NCI-H187 (cell line): ENCODE measurements at places on chromosomes 13 and 19.

- DNase-seq = peak; percentile 29
Measured at GRCh38 chr19:4576016-4576933, 16.8 kb upstream of the SEMA6B start.

DNA sequence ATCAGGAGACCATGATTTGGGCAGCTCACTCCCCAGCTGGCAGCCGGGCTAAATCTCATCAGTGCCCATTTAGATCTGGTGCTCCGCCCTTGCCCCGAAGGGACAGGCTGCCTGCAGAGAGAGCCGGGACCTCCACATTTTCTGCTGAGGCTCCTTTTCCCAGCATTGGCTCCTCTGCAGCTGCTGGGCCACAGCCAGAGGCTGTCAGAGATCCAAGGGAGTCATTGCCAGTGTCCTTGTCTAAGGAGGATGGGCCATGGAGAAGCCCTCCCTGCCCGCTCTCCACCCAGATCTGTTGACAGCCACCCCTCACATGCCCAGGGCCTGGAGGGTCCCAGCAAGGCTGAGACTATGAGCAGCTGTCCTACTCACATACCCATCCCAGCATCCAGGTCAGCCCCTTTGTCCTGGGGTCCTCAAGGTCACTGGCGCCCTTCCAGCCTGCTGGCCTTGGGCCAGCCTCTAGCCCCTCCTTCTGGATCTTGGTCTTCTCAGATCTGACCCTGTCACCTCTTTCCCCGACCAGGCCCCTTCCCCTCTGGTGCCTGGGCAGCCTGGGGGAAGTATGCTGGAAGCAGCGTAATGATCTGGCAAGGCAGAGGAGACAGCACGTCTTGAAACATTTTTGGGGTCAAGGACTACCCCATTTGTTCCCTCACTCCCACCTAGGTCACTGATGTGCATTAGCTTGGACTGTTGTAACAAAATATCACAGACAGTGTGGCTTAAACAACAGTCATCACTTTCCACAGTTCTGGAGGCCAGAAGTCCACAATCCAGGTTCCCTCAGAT, 7.9 kb downstream of the PIN1 start:
- DNase-seq = no peak

- DNase-seq = no peak
Measured at GRCh38 chr19:13381827-13382632, 124.2 kb downstream of the CACNA1A start.

GRCh38 chr19:8391198-8392016, 1.2 kb downstream of the RAB11B start:
- DNase-seq = no peak

GRCh38 chr13:113857531-113858195, 6.2 kb downstream of the GAS6 start:
- DNase-seq = no peak

GRCh38 chr13:112761701-112762689, 72.2 kb downstream of the ATP11A start:
- DNase-seq = no peak

GRCh38 chr19:20102097-20102496, 24.3 kb downstream of the ZNF90 start:
- no peak for DNase-seq

- no peak for DNase-seq
Measured at GRCh38 chr19:43534816-43535761, 2.1 kb downstream of the ZNF575 start.

DNA sequence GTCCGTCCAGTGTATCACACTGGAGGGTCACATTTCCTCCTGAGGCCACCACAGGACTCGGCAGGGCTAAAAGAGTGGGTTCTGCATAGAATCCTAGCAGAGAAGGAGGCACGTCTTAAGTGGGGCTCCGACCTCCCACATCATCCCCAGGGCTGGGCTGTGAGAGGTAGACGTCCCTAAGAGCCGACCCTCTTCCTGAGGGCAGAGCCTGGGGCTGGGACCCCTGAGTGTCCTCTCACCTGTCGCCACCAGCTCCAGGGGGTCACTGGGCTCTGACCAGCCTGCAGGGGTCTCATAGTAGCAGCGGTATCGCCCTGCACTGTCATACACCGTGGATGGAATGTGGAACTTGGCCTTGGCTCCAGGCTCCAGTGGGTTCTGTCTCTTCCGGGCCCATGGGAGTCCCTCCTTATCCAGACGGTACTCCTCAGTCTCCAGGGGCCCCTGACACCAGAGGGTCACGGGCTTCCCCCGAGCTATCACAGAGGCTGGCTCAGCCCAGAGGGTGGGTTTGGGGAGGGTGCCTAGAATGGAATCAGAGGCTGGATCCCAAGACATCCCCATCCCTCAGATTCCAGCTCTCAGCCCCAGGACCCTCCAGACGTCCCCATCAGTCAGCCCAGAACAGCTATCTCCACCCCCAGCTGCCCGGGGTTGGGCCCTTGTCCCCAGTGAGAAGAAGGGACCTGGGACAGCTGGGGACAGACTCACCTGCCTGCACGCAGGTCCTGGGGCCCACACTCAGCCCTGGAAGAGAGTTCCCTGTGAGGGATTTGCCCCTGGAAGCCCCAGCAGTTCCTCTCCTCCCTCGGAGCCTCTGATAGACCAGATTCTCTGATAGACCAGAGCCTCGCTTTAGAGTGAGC, 590 bp downstream of the LILRB5 start:
- DNase-seq = no peak

DNA sequence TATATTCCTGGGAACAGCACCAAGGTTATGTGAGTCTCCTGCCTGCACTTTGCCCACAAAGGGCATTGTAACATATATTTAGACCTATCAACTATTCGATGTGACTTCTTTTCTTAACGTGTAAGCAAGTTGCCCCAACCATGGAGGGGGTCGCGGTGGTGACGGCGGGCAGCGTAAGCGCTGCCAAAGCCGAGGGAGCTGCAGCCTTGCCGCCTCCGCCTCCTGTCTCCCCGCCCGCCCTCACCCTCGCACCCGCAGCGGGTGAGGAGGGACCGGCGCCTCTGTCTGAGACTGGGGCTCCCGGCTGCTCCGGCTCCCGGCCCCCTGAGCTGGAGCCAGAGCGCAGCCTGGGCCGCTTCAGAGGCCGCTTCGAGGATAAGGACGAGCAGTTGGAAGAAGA, 59.0 kb downstream of the ZNF676 start:
- no peak for DNase-seq

DNA sequence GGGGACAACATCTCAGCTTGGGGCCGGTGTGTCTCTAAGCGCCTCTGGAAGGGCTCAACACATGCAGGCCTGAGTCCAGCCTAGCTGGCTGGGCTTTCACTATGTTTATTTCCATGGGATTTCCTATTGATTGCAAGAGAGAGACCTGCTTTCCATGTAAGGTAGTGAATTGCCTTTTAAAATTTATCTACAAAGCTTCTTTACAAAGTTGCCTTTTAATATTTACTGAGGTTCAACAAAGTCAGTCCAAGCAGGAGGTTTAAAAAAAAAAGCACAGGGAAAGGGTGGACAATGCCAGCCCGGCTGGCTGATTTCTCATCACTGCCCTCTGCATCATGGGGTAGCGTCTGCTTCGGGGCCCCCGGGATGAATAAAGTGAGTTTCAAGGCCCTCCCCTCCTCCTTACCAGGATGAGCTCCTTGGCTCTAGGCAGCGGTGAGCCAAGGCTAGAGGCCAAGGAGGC, 15.8 kb downstream of the TLE2 start:
- DNase-seq = no peak
